ENCODE measurements at places on chromosomes 2 and 18.

GRCh38 chr2:64017811-64018700 lies 1.2 kb downstream of the VPS54 start:
- peak; percentile 72 for DNase-seq

- DNase-seq = no peak
These were observed 44.3 kb upstream of the CABYR start for GRCh38 chr18:24094561-24094960.

GRCh38 chr2:9335322-9335832 lies 88.0 kb downstream of the ITGB1BP1 start:
- no peak for DNase-seq

GRCh38 chr2:66435549-66435875 lies 587 bp downstream of the MEIS1 start:
- no peak for DNase-seq

GRCh38 chr2:11805920-11806319 lies 59.5 kb downstream of the LPIN1 start:
- no peak for DNase-seq

- DNase-seq = no peak
These were observed 79.6 kb upstream of the LAPTM4A start for GRCh38 chr2:20130821-20131645.

DNA sequence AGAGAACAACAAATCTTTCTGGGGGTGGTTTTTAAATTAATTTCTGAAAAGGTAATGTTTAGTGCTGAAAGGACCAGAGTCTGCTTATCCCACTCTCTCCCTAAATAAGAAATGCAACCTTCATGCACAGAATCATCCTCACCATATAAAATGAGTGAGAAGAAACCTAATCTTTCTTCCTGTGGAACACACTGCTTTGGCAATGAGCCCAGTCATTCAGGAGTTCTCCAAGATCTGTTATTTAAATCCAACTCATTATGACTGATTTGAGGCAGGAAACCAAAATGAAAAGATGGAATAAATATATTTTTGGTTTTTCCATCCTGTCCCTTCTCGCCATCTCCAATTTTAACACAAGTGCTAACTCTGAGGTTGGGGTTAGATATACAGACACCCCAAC lies 228.3 kb downstream of the SRBD1 start:
- no peak for DNase-seq

- DNase-seq = no peak
These were observed 8.0 kb downstream of the TNS1 start for GRCh38 chr2:217994776-217995274.

- DNase-seq = no peak
These were observed 261.8 kb upstream of the RAB6C start for GRCh38 chr2:129717560-129718130.

GRCh38 chr18:48219810-48220499 lies 189.2 kb downstream of the ZBTB7C start:
- no peak for DNase-seq

DNA sequence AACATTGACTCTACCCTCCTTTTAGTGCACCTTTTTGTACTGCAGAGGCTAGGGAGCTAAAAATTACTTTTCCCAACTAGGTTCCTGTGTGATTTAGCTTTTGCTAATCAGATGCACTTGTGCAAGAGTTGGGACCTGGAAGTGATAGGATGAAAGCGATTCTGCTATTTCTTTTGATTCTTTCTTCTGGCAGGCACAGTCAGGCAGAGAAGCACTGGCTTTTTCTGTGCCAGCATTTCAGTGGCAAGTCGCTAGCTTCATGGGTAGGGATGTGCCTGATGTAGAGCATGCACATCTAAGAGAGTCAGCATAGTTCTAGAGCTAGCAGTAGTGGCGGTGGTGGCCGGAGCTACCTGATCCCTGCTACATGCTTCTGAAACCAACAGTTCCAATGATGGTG lies 89.8 kb downstream of the MDH1 start:
- DNase-seq = no peak

DNA sequence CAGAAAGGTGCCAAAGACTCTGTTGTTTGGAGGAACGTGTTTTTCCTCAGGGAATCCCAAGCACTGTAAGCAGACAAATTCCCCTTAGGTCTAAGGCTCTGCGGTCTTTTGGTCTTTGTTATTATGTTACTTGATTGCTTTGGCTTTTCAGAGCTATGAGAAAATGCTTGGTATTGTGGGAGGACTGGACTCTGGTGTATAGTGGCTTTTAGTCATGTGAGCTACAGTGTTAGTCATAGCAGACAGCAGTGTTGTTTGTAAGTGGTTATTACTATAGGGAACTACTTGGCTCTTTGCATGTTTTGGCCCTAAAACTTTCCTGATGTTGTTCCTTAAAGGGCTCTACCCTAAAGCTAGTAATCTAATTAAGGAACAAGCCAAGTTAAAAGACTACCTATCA lies 956.2 kb upstream of the LRATD1 start:
- no peak for DNase-seq

GRCh38 chr2:203412546-203413331 lies 84.5 kb downstream of the ABI2 start:
- DNase-seq = no peak

- no peak for DNase-seq
These were observed 427.9 kb upstream of the CDH7 start for GRCh38 chr18:65322895-65323294.

DNA sequence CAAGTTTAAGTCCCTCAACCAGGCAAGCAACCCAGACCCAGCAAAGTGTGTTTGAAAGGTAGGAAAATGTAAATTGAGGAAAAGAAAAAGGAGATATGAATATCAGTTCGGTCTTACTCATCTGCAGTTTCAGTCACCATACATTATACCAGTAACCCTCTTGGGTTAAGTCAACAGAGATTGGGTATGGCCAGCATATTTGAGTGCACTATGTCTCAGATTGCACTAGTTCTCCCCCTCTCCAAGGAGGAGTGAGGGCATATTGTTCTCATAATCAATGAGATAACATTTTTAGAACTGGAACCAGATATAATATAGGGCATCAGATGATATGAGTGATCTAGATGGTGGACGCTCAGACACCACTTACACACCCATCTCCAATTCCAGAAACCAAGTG lies 141.5 kb downstream of the COPS8 start:
- no peak for DNase-seq

DNA sequence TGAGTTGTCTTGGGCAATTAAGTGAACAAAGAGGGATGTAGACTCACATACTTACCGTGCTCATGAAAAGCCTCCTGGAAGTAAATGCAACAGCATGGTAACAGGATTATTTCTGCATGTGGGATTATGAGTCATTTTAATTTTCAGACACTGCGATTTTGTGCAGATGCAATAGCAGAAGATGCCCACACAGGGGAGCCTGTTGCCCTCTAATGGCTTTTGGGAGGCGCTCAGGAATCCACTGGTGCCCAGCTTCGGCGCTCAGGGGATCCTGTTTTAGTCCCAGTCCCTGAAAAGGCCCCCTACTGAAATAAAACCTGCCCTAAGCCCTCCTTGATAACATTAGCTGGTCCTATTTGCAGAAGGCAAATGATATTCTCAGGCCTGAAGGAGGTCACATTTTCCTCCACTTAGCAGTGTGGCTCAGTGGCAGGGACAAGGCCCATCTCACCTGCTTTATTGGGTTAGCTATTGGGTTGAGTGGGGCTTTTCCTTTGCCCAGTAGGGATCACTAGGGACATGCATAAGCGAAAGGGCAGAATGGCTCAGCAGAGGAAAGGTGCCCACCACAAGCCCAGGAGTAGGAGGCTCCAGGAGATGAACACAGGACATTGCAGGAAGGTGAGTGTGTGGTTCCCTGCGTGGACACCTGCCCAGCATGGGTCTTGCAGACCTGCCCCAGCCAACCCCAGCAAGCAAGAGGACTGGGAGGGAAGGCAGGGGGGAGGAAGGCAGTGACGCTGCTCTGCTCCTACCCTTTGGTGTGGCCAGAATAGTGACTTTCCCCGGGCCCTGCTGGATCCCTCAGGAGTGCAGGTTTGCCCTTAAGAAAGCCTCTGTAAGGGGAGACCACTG lies 26.5 kb upstream of the KCNS3 start:
- DNase-seq = peak; percentile 83

DNA sequence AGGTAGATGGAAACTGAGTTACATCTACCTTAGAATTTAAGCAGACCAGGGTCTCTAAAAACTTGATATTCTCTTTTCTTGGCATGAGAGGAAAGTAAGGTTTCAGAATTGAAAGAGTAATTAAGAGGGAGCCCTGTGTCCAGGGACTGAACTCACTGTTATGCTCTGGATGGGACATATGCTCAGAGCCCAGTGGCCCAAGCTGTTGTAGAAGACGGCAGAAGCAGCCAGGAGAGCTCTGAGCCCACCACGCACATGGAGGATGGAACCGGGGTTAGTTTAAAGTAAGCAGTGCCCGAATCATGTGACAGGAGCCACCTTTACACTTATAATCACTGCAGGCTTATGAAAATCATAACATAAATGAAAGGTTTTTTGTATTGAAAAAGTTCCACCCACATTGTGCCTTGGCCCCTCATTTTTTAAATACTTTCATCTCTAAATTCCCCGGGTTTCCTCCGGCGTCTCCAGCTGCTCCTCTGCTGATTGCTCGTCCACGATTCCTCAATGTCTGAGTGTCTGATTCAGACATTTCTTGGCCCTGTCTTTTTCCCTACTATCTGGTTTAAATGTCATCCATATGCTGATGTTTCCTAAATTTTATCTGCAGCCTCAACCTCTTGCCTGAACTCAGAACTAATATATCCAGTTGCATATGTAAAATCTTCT lies 36.1 kb upstream of the SPTBN1 start:
- DNase-seq = no peak

GRCh38 chr2:55880416-55881143 lies 43.0 kb downstream of the EFEMP1 start:
- DNase-seq = no peak

- DNase-seq = no peak
These were observed 22.5 kb downstream of the CASP10 start for GRCh38 chr2:201205515-201205849.
